ENCODE measurements at places on chromosomes 3 and 15.

- no peak for DNase-seq
Measured at GRCh38 chr3:9955611-9956352, 3.6 kb upstream of the PRRT3 start.

GRCh38 chr3:46440531-46441294 is 24.0 kb downstream of the LTF start:
- no peak for DNase-seq

DNA sequence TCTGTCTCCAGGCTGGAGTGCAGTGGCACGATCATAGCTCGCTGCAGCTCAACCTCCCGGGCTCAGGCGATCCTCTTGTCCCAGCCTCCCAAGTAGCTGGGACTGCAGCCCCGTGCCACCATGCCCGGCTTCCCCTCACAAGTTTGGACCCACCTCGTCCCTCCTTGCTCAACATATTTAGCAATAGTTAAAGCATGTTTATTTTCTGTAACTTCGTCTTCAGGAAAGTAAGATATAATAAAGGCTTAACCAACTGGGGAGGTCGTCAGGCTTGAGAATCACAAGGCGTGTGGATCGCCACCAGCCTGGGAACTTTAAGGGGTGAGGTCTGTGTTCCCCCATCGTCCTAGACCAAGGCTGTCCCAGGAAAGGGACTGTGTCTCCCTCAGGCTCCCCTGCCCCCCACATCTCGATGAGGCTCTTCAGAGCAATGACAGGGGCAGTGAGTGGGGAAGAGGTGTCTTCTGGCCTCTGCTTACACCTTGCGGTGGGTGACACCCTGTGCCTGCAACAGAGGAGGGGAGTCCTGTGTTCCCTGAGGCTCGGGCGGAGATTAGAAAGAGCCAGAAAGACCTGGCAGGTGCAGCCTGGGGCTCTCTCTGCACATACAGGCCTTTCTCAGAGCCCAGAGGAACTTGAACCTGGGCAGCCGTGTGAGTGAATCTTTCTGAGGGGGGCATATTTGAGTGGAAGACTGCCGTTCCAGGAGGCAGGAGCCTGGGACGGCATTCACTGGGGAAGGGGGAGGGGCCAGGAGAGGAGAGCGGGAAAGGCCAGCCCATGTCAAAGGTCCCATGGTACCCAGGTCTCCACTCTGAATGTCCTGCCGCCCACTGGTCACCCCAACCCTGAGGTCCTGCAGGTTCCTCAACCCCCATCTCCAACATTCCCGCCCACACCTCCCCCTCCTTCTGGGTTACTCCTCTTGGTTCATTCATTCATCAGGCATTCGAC is 152.3 kb downstream of the SMAD6 start:
- no peak for DNase-seq

GRCh38 chr15:80989081-80989517 is 520 bp downstream of the MESD start:
- DNase-seq, result no peak

DNA sequence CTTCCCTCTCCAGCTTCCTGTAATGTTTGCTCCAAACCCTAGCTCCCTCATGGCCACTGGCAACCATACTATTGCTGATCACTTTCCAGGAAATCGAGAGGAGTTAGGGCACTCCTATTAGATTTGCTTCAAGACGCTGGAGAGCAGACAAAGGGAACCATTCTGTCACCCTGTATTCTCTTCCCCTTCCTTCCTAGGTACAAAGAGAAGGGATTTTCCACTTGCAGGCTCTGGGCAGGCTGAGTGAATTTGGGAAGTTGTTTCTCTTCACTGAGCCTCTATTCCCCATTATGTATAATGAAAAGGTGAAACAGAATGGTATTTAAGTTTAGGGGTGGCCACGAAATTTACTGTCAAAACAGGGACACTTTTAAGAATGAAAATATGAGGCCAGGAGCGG is 99.4 kb upstream of the LPP start:
- DNase-seq, result no peak

GRCh38 chr3:152292366-152292765 is 23.6 kb downstream of the MBNL1 start:
- no peak for DNase-seq

DNA sequence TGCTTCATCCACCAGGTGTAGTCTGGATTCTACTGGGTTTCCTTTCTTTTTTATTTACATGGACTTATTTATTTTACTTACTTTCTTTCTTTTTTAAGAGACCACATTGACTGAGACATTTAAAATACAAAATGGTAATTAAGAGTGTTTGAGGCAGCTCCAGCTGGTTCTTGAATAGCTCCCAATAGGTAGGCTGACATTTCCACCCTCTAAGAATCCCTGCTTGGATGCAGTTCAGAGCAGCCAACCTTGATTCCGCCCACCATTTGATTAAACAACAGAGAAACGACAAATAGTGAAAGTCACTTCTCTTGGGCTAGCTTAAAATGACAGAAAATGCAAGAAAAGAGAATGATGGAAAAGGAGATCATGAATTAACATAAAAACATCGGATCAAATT is 270.5 kb downstream of the TUSC7 start:
- DNase-seq, result no peak

GRCh38 chr15:85649372-85649771 is 145.4 kb downstream of the KLHL25 start:
- DNase-seq, result peak; percentile 43

GRCh38 chr3:104933972-104934371 is 432.7 kb upstream of the ALCAM start:
- DNase-seq, result no peak

DNA sequence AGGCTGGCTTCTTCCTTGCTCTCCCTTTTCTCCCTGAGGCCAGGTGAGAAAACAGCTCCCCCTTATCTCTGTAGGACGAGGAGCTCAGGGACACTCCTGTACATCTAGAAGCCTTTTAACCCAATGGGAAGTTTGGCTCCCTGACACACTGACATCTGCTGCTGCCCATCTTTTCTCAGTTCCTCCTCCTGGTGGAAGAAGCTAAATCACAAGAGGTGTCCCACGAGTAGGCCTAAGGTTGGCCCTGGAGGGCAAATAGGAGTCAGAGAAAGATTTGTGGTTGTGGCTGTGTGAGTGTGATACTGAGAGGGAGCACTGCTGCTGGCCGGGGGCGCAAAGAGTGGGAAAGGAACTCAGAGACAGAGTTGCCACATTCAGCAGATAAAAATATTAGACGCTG is 49.5 kb downstream of the ARHGAP31 start:
- no peak for DNase-seq

DNA sequence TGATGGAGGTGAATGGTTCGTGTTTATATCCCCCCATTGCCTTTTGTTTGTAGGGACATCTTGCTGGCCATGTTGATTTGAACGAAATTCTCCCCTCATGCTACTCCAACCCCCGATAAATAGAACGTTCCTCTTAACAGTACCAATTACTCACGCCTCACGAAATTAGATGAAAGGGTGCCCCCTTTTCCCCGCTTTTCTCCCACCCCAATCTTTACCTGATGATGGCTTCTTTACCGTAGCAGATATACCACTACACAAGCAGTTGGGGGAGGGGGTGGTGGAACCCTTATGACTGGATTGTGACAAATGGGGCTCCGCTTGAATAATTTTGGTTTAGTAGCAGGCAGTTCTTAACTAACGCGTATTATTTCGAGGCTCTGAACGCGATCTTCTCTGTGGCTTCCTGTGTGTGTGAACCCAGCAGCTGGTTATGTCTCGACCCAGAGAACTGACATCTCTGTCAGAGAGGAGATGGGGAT is 1.1 kb downstream of the PIAS1 start:
- DNase-seq, result peak; percentile 63

- DNase-seq, result peak; percentile 78
Measured at GRCh38 chr3:52428151-52429005, 16.5 kb downstream of the SEMA3G start.

DNA sequence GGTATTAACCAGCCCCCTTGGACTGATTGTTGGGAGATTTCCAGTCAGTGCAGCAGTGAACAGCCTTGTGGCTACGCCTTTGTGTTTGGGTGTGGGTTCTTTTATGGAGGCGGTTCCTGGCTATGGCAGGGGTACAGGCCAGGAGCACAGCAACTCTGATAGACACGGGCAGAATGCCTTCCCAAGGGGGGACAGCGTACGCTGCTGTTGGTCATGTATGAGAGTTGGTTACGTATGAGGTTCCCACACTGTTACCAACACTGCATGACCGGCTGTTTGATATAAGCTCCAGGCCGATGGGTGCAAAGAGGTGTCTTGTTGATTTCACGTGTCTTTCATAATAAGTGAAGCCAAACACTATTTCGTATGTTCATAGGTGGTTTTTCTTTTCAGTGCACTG is 187.8 kb downstream of the NSMCE3 start:
- no peak for DNase-seq

GRCh38 chr3:46312991-46313390 is 40.9 kb upstream of the CCR2 start:
- peak; percentile 88 for DNase-seq

- DNase-seq, result peak; percentile 47
Measured at GRCh38 chr15:72197041-72197459, 537 bp downstream of the GRAMD2A start.

GRCh38 chr3:78792212-78792611 is 975.6 kb downstream of the ROBO1 start:
- DNase-seq, result no peak

GRCh38 chr3:178206521-178206920 is 329.7 kb upstream of the KCNMB2 start:
- peak; percentile 15 for DNase-seq

GRCh38 chr3:11004563-11004962 is 12.0 kb downstream of the SLC6A1 start:
- no peak for DNase-seq

DNA sequence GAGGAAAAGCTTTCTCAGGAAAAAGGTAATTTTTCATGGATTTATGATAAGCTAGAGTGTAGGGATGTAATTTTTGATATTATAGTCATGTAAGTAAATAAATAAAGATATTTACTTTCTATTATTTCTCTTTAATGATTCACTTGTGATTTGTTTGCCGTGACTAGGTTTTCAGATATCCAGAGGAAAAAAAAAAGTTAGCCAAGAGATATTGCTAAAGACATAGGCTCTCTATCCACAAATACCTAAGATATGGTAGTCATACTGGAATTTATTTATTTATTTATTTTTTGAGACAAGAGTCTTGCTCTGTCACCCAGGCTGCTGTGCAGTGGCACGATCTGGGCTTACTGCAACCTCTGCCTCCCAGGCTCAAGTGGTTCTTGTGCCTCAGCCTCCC is 59.9 kb downstream of the AP4E1 start:
- peak; percentile 44 for DNase-seq

DNA sequence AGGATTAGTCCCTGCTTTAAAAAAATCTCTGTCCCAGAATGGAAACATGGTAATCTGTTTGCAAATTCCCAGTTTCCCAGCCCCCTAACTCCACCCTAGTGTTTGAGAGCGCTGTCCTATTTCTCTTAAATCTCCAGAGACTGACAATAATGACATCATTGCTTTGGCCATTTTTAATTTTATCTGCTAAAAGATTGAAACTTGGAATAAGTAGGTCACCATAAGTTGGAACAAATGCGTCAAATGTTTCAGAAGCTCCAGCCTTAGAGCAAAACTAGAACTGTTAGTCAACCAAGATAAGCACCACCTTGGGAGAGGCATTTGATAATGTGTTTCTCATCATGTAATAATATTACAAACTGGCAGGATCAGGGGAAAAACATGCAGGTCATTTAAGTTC is 25.7 kb upstream of the MB21D2 start:
- DNase-seq, result no peak

DNA sequence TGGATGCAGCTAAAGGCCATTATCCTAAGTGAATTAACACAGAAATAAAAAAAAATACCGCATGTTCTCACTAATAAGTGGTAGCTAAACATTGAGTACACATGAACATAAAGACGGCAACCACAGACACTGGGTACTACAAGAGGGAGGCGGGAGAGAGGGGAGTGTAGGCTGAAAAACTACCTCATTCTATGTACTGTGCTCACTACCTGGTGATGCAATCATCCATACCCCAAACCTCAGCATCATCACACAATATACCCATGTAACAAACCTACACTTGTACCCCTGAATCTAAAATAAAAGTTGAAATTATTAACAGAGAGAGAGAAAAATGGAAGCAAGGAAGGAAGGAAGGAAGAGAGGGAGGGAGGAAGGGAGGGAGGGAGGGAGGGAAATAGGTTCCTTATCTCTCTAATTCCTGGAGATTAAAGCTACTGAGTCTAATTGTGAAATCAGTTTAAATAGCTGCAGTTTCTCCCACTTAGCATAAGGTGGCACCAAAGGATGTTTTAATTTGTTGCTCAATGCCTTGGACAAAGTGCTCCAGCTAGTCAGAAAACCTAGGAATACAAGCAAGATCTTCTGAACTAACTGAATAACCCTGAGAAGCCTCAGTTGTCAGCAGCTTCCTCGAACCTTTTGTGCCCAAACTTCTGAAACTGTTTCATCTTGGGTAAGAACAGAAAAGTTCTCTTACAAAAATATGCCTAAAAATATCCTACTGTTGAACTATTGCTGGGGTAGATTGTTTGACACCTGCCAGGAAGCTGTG is 79.4 kb upstream of the ATP11B start:
- peak; percentile 80 for DNase-seq

DNA sequence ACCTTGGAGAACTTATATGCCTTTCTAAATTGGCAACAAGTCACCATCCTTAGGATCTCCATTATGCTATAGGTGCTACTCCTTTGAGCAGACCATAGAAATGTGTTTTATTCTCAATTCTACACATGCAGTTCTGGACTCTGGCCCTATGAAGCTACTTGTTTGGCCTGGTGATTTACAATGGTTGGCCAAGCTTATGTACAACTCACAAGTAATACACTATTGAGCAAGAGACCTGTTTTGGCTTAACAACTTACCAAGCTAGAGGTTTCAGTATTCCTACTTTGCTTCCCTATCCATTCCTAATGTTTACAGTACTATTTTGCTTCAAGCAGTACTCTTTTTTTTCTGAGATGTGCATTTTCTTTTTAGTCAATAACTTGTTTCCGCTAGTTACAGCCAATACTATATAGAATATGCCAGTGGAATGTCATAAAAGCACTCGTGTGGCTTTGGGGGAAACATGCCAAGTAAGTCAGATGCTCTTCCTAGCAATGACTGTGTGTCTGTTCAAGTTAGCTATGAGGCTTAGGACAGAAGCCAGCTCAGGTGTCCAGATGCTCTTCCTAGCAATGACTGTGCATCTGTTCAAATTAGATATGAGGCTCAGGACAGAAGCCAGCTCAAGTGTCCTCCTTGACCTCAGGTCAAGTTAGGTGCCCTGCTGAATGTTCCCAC is 174.9 kb upstream of the SEMA6D start:
- no peak for DNase-seq

DNA sequence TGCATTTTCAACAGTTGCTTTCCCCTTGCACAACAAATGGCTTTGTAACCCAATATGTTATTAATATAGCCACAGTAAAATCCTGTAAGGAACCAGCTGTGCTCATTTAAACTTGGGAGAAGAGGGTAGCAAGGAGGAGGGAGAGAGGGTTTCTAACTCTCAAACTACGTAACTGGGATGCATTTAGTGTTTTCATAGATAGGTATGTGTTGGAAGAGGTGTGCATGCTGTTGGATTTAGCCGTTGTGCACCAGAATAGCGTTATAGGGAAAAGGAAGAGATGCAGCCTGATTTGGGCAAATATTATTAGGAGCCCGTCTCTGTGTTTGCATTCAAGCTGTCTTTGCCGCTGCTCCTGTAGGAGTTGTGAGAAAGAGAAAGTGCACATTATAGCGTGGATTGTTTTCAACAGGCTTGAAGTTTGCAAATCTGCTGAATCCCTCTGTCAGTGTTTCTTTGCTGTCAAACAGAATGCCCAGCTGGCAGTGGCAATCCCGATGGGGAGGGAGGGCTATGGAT is 39.4 kb downstream of the ARPP21 start:
- no peak for DNase-seq

- peak; percentile 45 for DNase-seq
Measured at GRCh38 chr3:33186524-33187367, 31.9 kb downstream of the SUSD5 start.

Data from epithelial cell of esophagus (primary cell).